ENCODE measurements at places on chromosomes 2 and 18.

DNA sequence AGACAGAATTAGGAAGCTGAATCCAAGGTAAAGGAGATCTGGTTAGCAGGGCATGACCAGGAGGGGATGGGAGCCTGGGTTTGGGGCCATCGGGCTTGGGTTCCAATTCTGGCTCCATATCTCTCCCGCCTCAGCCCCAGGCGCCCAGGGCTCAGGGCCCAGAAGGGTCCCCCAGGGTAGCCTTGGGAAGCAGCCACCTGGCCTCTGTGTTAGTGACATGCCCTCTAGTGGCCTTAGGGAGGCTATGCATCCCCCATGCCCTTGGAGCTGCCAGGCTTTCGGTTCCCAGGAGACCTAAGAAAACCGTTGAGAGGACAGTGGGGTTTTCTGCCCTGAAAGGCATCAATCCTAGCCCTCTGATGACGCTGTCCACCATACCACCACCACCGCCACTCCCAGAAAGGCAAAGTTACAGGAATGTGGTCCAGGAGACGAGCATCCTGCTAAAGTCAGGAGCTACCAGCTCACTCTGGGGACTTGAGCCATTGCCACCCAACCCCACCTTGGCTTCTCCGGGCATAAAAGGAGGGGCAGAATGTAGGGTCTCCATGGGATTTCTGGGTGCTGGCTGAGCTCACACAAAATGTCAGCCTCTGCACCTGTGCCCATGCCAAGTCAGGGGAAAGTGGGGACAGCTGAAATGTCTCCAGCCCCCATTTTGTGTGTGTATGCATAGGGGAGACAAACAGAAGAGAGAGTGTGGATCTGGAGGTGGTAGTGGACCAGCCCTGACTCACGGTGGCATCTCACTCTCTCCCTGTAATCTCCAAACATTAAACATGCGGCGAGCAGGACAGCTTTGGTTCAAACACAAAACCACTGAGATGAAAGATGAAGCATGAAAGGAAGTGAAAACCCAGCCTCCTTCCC is 56.5 kb downstream of the EMX1 start:
- DNase-seq = no peak

GRCh38 chr18:40485318-40485717 is 1469.7 kb upstream of the PIK3C3 start:
- DNase-seq = no peak

DNA sequence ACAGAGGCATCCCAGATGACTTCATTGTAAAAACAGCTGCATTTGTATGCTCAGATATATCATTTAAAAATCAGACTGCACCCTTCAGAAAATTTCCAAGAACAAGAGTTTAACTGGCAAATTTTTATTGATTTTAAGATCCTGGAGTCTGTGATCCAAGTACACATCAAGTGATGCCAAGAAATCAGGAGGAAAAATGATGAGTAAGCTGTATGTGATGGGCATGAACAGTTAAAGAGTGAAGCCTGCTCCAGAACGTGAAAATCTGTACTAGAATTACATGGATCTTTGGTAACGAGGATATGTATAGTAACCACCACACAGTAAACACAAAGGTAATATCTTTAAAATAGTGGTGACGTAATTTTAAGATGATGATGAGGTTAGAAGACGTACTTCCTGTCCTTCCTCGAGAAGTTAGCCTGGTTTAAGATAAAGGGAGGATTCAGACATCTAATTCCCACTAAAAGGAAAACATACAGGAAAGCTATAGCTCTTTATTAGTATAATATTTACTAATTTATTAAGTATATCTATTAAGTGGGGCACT is 1374.3 kb upstream of the DDX18 start:
- no peak for DNase-seq

DNA sequence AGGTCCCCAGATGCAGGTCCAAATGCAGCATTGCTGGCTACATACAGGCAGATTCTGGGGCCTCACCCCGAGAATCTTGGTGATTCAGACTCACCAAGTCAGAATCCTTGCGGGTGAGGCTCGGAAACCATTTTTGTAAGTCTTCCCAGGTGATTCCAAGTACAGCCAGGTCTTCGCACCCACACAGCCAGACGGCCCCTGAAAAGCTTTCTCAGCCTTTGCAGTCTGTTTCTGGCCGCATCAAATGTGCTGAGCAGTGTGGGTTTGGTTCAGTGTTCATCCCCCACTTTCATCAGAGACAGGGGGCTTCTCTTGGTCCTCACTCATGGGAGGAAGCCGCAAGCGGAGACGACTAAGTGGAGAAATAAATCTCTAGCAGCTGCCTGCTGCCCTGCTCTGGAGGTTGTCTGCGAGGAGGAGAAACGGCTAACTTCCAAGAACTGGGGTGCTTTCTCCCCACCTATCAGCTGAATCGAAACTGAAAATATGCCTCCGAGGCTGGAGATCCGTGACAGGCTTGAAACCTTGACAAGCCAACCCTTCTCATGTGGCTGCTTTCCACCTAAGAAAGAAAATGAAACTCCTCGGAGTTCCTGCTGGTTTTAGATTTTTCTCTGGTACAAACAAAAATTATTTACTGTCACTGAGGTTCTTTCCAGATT is 8.9 kb upstream of the TMEM185B start:
- DNase-seq = no peak

GRCh38 chr2:235666213-235666781 is 172.5 kb downstream of the AGAP1 start:
- DNase-seq = no peak

GRCh38 chr18:49628881-49629795 is 67.3 kb downstream of the LIPG start:
- DNase-seq = no peak

- DNase-seq = no peak
Observed at GRCh38 chr2:65033178-65033577, 23.0 kb upstream of the CEP68 start.

- DNase-seq = no peak
Observed at GRCh38 chr2:142100970-142101369, 29.8 kb downstream of the LRP1B start.

GRCh38 chr2:211141646-211142045 is 585.2 kb downstream of the CPS1 start:
- no peak for DNase-seq

- no peak for DNase-seq
Observed at GRCh38 chr2:45004562-45005191, 4.6 kb downstream of the SIX2 start.

DNA sequence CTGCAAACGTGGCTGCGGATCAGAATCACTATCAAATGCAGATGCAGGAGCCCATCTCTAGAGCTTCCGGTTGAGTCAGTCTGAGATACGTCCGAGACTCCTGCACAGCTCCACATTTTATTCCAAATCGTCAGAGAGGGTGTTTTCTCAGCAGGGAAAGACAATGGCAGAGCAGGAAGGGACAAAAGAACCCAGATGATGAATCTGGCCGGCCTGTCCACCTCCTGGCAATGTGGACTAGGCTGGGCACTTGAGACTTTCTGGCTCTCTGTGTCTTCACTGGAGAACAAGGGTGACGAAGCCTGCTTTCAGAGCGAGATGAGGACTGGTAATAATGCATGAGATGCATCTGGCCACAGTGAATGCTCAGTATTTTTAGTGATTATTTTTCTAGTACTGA is 255.9 kb upstream of the MYT1L start:
- DNase-seq = no peak

DNA sequence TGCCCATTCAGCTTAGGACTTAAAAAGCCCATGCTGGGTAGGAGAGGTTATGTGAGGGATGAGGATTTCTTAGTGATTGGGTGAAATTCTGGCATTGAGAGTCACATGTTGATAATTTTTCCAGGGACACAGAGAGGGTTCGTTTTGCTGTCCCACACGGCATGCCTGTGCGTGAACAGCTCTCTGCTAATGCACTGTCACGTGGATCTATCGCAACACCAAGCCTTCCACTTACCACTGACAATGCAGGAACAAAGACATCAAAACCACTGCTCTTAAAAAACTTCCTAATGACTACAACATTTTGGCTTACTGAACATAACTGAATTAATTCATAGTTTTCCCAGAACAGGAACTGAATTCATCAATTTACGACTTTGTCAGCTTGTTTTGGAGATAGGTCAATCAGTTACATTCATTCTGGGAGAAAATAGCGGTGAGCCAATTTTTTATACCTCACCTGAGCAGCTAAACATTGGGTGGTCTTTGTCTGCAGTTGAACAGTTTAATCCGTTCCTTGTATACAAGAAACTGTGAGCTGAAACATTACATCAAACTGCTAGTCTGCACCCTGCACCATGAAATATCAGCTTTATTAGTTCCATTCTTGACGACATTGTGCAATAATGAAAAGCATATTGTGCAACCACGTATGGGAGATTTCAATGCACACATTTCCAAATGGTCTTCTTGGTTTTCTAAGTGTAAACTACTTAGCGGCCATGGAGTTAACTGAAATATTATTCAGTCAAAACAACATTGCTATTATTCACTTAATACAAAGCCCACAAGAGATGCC is 127.1 kb downstream of the LPIN1 start:
- no peak for DNase-seq

DNA sequence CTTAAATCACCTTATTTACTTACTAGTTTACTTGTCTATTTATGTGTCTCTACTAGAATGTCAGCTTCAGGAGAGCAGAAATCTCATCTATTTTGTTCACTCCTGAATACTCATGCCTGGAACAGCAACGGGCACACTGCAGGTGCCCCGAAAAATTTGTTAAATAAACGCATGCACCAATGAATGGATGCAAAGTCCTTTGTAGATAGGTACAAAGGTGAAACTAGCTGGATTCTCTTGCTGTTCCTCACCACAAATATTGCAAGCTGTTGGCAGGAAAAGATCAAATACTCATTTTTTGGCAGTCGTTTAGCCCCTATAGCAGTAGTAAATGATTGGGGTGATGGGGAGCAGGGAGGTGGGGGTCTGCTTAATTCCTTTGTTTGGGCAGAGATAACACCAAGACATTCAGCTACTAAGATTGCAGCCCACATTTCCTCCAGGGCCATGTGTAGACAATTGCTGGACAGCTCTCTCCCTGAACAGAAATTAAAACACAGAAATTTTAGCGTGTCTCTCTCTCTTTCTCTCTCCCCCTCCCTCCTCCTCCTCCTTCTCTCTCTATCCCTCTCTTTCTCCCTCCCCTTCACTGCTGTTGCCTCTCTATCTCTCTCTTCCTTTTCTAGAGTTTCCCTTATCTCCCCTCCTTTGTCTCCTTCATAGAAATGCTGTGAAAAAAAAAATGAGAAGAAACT is 5.4 kb downstream of the MARCHF4 start:
- DNase-seq = no peak

GRCh38 chr2:197145471-197146056 is 165.0 kb downstream of the ANKRD44 start:
- no peak for DNase-seq

DNA sequence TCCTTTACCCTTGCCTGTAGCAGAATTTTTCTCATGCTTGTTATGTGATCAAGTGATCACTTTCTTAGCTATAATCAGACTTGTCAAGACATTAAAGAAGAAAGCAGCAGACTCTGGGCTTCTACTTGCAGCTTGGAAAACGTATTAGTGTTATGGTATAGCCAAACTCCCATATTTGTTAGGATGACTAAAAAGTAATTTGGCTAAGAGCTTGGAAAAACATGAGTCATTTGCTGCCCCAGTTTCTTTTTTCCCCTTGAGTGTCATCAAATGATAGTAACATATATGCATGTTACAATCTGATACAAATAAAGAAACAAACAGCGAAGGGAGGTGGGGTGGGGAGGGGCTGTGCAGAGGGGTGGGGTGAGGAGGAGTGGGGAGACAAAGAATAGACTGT is 155.5 kb downstream of the IKZF2 start:
- no peak for DNase-seq

GRCh38 chr2:98637401-98638147 is 29.2 kb downstream of the UNC50 start:
- DNase-seq = no peak

- DNase-seq = no peak
Observed at GRCh38 chr2:160445673-160446072, 47.9 kb downstream of the RBMS1 start.

GRCh38 chr18:9918016-9918680 is 4.3 kb downstream of the VAPA start:
- no peak for DNase-seq

- DNase-seq = no peak
Observed at GRCh38 chr2:3243804-3244203, 133.8 kb downstream of the EIPR1 start.

DNA sequence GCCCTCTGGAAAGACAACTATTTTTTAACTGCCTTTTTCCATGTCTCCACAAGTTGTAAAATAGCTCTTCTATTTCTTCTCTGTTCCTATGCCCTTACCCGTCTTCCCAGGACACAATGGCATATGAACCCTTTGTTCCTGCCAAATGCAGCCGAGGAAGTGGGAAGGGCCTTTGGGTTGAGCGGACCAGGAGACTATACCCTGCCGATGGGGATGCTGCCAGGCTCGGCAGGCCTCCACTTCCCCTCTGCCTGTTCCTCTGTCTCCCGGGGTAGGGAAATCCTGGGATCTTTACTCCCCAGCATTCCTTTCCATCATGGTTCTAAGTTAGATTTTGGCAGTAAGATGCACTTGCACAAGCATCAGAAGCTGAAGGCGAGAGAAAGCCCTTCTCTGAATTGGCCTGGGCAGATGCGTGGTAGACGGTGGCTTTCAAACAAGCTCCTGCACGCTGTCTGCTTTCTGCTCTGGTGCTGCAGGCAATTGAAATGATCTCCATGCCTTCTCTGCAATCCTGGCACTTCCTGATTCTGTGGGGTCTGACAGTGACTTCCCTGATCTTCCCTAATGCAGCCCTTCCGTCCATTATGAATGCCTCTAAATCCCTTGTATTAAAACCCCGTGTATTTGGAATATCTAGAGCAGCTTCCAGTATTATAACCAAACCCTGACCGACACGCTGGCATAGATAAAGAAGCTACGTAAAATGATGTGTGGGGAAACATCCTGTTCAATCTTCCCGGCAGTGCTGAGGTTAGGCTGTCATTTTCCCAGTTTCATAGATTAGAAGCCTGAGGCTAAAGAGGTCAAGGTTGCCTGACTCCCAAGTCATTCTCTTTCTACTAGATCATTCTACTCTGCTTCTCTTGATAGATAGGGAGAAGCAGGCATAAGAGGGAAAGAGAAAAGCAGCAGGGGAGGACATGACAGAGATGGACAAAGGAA is 69.8 kb downstream of the MCFD2 start:
- no peak for DNase-seq

- no peak for DNase-seq
Observed at GRCh38 chr2:30761226-30761625, 46.0 kb downstream of the CAPN13 start.

DNA sequence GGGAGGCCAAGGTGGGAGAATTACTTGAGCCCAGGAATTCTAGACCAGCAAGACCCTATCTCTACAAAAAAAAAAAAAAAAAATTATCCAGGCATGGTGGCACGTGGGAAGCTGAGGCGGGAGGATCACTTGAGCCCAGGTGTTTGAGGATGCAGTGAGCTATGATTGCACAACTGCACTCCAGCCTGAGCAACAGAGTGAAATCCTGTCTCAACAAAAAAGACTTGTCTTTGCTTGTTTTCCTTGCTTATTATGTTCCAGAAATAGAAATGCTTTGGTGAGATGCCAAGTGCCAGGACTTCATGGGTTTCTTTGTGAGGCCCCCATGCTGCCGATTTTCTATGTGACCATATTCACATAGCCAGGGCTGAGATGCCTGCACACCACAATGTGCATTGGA is 9.0 kb downstream of the DCDC2C start:
- no peak for DNase-seq
